ENCODE measurements at places on chromosomes 1 and 21.

GRCh38 chr1:145846201-145846612 is 777 bp downstream of the NUDT17 start:
- DNase-seq, result no peak

DNA sequence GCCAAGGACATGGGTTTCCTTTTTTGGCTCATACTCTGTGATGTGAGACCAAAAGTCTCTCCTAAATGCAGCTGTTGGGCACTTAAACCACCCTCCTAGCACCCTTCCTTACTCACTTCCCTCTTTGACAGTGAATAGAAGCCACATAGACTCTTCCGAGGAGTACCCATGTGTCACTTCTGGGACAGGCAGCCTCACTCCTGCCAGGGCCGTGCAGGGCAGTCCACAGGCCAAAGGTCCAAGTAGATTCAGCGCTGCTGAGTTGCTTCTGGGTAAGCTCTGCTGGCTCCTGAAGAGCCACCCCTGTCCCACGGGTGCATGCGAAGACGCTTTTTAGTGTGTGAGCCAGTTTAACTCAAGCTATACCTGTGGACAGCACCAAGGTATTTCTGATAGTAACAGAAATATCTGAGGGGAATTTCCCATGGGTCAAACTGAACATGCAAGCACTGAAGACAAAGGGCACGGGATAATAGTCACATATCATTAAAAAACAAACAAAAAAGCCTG is 36.8 kb upstream of the BMP8B start:
- peak; percentile 69 for DNase-seq

DNA sequence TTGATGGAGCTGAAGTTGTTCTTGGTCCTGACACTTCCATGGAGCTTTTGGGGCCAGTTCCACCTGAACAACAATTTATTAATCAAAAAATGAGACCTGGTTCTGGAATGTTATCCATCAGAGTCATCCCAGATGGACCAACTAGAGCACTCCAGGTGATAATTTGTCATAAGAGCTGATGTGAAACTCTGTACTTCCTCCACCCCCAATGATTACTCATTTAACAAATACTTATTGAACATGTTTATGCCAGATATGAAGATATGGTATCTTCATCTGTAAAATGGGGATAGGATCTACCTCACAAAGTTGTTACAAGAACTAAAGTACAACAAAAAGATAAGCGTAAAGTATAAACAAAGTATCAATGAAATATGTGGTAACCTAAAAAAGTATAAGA is 153.2 kb downstream of the VPS13D start:
- no peak for DNase-seq

- DNase-seq, result no peak
These were observed 17.4 kb upstream of the GPR137B start for GRCh38 chr1:236124965-236125364.

DNA sequence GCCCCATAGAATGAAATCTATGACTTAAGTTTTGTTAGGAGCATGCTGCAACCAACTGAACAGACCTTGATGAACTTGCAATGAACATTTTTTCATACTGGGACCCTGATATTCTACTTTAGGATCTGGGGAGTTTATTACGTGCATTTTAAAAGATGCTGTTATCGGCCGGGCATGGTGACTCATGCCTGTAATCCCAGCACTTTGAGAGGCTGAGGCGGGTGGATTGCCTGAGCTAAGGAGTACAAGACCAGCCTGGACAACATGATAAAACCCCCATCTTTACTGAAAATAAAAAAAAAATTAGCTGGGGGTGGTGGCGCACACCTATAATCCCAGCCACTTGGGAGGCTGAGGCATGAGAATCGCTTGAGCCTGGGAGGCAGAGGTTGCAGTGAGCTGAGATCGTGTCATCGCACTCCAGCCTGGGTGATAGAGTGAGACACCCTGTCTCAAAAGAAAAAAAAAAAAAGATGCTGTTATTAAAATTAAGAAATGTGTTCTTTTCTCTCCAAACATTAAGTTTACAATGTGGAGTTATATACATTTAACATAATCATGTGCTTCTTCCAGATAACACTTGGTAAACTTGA is 7.1 kb downstream of the MPZL1 start:
- DNase-seq, result no peak

GRCh38 chr1:225559326-225559725 is 93.6 kb downstream of the ENAH start:
- DNase-seq, result no peak

- DNase-seq, result no peak
These were observed 29.8 kb upstream of the LRRC38 start for GRCh38 chr1:13543451-13544220.

GRCh38 chr1:107786203-107786845 is 178.7 kb downstream of the VAV3 start:
- DNase-seq, result no peak

DNA sequence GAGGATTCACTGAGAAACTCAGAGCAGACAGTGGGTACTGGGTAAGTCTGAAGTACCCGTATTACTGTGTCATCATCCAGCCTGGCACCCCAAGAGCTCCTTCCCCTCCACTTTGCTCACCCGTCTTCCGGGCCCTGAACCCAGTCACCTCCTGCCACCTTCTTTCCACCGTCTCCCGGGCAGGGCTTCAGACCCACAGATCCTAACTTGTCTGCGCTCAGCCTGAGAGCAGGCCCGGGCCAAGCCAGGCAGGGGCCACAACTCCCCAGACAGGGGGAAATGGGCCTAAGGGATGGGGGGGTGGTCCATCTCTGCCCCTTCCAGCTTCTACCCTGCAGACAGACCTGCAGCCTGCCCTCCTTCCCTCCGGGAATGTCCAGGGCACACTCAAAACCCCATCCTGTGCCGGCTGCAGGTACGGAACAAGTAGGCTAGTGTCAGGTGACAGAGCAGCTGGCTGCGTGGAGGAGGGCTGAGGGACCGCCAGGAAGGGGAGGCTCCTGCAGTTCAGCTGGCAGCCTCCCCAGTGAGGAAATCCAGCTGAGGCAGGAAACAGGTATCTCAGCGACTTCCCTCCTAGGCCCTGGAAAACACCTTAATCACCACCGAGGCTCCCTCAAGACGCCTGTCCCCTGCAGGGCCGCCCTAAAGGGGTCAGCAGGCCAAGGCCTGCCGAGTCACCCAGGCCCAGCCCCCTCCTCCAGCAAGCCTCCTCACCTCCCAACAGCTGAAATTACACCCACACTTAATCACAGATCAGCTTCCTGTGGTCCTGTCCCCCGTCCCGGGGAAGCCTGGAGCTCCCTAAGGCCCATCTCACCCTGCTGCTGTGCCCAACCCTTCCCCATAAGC is 3.5 kb downstream of the HSPG2 start:
- DNase-seq, result no peak
